Stimulated activated CD8-positive, alpha-beta memory T cell treated with anti-CD3 and anti-CD28 coated beads, Interleukin-7, amount 100 ng/mL, for 48 hours (primary cell): ENCODE measurements at places on chromosomes 3 and 15.

DNA sequence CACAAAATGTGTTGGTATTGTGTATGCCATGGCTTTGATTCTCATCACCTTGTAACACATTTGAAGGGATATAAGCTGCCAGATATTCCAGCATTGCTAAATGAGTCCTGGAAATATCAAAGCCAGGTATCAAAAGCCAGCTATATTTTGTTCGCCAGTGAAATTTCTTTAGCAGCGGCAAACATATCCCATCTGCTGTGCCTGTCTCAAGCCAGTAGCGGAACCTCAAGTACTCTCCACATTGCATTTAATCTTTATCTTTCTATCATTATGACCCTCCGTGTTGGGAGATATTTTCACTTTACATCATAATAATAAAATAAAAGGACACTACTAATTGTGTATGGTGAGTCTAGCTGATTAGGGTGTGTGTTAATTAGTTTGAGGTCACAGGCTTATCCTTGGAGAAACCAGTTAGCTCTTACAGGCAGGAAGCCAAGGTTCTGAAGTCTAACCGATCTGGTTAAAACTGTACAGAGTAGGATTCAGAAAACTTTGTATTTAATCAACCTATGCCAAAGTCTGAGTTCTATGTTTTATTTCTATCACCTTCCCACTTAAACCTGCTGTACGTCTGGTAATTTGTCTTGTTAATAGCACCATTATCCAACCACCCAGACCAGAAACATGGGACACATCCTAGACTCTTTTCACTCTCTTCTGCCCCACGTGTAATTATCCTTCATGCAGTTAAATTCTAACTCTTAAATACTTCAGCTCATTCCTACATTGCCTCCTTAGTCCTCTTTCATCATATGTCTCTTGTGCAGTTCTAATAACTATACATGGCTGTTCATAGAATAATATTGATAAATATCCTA is 14.5 kb downstream of the TIPARP start:
- DNase-seq: no peak

GRCh38 chr3:197027896-197028727 is 1.5 kb downstream of the MELTF start:
- no peak for DNase-seq

DNA sequence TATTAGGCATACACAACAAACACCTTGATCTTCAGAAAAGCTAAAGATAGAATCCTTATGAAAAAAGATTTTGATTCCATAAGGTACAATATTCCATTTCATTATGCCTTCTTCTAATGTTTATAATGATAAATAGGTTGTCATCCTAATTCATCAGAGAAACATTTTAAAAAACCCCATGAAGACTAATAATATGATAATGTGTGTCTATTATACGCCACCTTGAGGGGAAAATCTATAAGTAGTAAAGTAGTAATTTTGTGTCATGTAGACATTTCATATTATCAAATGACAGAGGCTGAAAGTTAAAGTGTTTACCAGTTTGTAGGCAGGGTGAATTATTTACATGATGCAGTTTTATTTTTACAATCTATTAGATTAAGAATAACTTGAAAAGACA is 524.3 kb downstream of the GBE1 start:
- DNase-seq: no peak

DNA sequence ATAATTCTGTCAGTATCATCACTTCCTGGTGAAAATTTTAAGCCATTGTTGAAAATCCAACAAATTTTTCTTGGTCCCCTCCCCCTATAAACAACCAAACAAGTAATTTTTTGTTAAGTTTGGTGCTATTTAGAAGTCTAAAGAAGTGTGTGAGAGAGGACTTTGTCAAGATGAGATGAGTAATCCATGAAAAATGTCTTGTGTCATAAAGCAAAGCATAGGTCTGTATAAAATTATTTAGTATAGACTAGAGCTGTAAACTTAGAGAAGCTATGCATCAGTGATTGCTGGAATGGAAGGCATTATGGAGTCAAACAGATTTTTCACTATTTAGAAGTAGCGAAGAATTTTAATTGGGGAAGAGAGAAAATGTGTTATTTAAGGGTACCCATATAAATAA is 31.4 kb downstream of the MAPK6 start:
- DNase-seq: no peak

GRCh38 chr3:44000586-44000985 is 241.1 kb upstream of the TOPAZ1 start:
- no peak for DNase-seq

DNA sequence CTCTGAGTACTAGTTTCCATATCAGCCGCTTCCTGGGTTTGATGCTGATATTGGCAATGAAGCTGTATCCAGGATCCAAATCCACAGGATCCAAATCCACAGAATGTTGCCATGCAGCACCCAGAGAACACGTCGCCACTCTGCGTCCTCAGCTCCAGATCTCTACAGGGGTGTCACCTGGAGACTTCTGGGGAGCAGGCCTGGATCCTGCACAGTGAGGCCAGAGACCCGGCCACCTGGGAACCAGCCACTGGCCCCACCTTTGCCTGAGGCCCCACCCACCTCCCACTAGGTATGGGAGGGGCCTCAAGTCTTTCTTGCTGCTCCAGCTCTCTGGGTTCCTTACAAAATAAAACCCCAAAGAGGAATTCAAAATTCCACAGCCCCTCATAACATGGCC is 123.9 kb downstream of the LRRK1 start:
- DNase-seq: no peak

- DNase-seq: no peak
Observed at GRCh38 chr15:66858423-66859207, 156.6 kb downstream of the SMAD6 start.

- no peak for DNase-seq
Observed at GRCh38 chr3:20091331-20092047, 51.2 kb downstream of the KAT2B start.

DNA sequence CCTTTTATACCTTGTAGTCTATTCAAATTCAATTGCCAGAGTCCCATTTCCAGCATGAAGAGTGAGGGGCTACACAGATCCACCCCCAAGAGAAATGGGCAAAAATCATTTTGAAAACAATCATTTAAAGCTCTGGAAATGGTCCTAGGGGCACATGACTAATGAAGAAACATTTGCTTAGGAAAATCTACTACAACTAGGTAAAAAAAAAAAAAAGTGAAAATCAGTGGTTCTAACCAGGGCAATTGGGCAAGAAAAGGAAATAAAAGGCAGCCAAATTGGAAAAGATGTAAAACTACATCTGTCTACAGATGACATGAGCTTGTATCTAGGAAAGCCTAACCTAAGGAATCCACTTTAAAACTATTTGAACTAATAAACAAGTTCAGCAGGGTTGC is 9.4 kb downstream of the IMPG2 start:
- no peak for DNase-seq

DNA sequence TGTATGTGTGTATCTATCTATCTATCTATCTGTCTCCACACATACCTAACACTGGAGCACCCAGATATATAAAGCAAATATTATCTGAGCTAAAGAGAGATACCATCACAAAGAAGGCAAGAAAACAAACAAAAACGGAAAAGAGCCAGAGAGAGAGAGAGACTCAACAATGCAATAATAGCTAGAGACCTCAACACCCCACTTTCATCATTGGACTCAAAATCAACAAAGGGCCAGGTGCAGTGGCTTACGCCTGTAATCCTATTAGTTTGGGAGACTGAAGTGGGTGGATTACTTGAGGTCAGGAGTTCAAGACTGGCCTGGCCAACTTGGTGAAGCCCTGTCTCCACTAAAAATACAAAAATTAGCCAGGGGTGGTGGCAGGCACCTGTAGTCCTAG is 23.4 kb downstream of the NCBP2 start:
- DNase-seq: no peak

GRCh38 chr15:74906450-74907162 is at the start of gene FAM219B:
TSS of gene FAM219B (minus strand) at chr15:74906851. CDS start at chr15:74906800, 51 bp downstream.
- DNase-seq: peak; percentile 80

- DNase-seq: no peak
Observed at GRCh38 chr3:149670742-149671492, 13.1 kb upstream of the WWTR1 start.

- no peak for DNase-seq
Observed at GRCh38 chr15:63474810-63475316, 29.5 kb upstream of the USP3 start.

- DNase-seq: no peak
Observed at GRCh38 chr3:30344288-30344687, 262.1 kb upstream of the TGFBR2 start.

- no peak for DNase-seq
Observed at GRCh38 chr3:186760141-186760833, 23.1 kb upstream of the EIF4A2 start.

DNA sequence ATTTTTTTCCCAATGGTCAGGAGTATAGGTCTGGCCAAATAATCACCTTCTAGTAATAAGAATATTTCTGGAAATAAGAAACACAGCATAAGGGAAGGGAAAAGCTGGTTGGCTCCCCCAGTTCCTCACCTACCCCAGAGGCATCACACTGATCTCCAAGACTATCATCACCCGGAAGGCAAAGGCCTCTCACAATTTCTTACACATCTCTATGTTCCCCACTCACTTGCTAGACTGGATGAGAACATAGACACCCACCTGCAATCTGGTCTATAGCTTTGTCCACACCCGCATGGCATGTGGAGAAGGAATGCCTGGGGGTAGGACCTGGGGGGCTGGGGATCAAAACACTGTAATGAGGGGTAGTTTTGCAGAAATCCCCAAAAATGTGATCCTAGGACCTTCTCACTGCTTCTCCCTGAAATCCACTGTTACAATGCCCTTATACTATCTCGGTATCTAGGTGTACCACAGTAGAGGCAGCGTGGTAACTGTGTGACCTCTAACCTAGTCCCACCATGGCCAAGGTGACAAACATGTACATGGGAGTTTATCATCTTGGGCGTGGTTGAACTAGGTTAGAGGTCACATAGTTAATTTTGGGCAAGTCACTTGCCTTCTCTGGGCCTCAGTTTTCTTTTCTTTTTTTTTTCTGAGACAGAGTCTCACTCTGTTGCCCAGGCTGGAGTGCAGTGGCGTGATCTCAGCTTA is 29.5 kb upstream of the NRROS start:
- DNase-seq: no peak

- no peak for DNase-seq
Observed at GRCh38 chr3:161454615-161455014, 42.0 kb upstream of the OTOL1 start.

GRCh38 chr3:178181784-178182183 is 354.5 kb upstream of the KCNMB2 start:
- no peak for DNase-seq

DNA sequence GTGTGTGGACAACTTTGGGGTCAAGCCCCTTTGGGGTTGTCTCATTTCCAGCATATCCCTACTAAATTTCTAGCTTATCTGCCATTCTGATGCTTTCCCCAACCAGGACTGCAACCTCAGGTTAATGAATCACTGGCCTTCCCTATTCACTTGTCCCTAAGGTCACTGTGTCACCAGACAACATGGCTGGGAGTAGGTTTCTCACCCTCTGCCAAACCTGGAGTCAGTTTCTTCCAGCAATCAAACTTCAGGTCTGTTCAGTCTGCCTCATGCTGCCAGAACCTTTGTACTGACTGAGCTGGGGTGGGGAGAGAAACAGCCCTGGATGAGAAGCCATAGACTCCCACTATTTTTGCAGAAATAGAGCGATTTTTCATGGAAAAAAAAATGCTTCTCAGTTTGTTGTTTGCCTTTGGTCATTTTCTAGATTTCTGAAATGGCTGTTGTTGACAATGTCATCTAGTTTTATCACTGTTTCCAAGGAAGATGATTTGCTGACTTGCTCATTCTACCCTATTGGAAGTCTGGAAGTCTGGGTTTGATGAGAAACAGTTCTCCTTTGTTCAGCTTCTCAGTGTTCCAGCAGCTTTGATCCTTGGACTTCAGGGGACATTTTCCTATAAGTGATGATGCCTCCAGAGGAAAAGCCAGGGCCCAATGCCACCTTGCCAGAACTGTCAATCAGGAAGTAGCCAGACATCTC is 74.8 kb upstream of the IL12A start:
- DNase-seq: no peak

GRCh38 chr3:42529468-42529867 is 27.0 kb downstream of the VIPR1 start:
- DNase-seq: no peak

DNA sequence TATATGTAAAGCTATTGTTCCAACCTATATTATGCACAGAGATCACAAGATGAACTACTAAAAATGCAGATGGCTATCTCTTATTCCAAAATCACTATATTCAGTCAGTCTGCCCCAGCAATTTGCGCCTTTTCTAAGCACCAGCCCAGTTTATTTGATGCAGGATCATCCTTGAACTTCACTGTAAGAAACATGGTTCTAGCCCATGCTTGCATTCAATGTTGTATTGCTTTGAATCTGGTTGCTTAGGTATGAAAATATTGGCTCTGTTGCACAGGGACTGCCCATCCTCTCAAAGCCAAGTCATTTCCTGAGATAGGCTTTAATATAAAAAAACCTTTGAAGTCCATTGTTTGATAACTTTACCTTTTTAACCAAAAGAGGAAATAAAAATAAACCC is 170.5 kb upstream of the LRIG1 start:
- no peak for DNase-seq

- DNase-seq: no peak
Observed at GRCh38 chr3:54322354-54322753, 200.0 kb downstream of the CACNA2D3 start.

GRCh38 chr3:108106031-108106430 is 15.2 kb upstream of the CD47 start:
- DNase-seq: no peak

GRCh38 chr15:86121568-86122225 is 42.0 kb downstream of the AGBL1 start:
- no peak for DNase-seq

- DNase-seq: no peak
Observed at GRCh38 chr3:89373434-89373833, 266.0 kb downstream of the EPHA3 start.

DNA sequence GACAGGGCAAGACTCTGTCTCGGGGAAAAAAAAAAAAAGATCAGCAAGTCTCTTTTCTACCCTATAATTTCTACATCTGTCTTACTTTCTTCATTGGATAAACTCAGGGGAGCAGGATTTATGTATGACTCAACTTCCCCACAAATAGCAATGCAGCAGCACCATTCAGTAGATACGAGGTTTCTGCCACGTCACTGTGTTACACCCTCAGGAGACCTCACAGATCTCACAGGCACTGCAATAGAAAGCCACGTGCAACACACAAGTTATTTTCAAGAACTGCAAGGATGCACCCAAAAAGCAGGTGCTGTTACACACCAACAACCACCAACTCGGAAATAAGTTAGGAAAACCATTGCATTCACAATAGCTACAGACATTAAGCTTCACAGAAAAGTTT is 30.2 kb downstream of the TSPAN3 start:
- DNase-seq: no peak

DNA sequence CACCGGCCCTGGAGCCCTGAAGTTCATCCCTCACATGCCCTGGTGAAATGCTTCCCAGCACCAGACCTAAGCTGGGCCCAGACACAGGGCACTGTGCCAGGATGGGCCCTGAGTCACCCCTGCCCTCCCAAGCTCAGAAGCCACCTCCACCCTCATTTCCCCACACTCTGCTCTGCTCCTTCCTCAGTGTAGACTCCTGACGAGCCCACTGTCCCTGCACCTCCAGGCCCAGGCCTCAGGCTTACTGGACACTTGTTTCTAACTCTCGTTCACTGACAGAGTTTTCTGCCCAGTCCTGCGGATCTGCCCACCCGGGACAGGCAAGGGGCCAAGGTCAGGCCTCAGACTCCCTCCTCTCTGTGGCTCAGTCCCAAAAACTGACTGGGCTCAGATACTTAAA is 112.6 kb upstream of the RNF7 start:
- DNase-seq: no peak
